Hepatic stellate cell (primary cell): ENCODE measurements at places on chromosomes 1 and 21.

DNA sequence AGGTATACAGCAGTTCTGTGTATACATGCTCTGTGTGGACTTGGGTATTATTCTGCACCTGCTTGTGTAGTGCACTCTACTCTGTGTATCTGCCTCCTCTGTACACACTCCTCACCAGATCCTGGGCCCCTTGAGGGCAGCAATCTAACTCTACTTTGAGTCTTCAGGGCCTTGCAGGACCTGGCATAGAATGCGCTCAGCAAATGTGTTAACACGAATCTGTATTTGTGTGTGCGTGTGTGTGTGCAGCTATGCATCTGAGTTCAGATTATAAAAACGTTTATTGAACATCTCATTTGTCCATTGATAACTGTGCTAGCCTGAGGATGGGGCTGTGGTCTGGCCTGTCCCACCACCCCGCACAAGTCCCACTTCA lies 3.9 kb upstream of the MEF2D start:
- DNase-seq, result no peak

DNA sequence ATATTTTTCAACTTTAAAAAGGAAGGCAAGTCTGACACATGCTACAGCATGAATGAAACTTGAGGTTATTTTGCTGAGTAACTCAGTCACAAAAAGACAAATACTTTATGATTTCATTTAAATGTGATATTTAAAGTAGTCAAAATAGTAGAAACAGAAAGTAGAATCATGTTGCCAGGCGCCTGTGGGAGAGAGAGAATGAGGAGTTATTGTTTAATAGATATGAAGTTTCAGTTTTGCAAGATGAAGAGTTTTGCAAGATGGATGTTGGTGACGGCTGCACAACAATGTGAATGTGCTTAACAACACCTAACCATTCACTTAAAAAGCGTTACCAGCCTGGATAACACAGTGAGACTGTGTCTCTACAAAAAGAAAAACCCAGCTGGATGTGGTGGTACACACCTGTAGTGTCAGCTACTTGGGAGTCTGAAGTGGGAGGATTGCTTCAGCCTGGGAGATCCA lies 20.7 kb upstream of the ATP1A1 start:
- no peak for DNase-seq

DNA sequence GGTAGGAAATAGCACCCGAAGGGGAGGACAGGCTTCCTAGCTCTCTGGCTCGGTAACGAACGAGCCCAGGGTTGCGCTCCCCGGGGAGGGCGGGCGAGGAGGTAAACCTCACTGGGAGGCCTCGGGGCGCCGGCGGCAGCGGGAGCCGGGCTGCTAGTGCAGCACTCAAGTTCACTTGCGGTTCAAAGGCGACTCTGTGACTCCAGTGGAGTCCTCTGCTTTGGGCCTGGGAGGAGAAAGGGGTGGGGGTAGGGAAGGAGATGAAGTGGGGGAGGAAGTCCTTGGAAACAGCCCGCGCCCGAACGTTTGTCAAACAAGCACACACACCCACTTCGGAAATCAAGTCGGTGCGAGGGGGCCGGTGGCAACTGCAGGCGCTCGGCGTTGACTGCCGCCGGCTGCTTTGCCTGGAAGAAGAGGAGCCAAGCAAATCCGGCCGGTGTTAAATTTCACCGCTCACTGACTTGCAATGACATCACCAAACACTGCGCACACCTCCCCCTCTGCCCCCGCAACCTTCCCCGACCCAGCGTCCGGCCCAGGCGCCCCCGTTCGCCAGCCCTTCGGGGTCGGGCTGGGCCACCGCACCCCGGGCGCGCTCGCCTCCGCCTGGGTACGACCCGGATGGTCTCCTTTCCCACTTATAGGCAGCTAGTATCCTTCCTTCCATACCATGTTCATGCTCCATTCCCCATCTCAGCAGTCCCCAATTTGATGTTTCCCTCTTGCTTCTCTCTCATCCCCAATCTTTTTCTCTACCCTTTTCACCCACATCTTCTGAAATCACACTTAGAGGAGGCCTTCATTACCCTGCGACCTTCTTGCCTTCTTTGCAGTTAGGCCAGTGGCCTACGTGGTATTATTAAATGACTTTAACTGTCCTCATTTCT lies at the start of gene COL24A1:
COL24A1 (minus strand) TSS at position 207 of the 890 bp plus-strand sequence. CDS start 376 bp downstream, outside the sequence.
- peak; percentile 41 for DNase-seq

DNA sequence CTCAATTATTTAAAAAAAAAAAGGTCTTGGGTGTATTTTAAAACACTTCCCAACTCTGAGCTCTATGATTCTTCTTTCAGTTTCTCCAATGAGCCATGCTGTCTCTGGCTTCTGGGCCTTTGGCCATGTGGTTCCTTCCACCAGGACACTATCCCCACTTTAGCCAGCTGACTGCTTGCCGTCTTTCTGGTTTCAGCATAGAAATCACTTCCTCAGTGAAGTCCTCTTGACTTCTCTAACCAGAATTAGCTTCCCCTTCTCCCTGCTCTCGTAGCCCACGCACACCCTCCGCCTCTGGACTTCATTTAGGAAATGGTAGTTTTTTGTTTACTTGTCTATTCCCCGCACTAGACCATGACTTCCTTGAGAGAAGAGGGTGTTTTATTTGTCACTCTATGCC lies 1.1 kb upstream of the DIO1 start:
- no peak for DNase-seq

DNA sequence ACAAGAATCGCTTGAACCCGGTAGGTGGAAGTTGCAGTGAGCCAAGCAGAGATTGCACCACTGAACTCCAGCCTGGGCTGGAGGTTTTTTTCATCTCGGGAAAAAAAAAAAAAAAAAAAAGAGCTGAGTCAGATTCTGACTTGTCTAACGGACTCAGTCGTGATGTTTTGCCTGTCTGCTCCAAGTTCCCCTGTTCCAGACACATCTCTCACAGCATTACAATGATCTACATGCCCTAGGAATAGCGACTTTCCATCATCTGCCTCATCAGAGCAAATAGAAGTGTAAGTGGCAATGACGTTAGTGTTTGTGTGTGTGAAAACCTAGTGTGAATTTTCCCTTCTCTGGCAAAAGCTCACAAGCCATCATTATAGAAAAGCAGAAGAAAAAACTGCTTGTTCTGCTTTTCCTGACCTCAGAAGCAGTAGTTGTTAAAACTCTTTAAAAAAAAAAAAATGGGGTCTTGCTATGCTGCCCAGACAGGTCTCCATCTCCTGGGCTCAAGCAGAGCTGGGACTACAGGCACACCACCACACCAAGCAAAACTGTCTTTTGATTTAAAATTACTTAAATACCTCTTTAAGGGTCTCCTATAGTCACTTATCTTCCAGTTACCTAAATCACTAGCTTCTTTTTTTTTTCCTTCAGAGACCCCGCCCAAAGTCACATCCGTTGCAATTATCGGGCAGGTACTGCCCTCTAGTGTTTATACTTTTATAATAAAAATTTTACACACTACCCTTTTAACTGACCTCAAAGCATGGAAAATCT lies 37.3 kb downstream of the PLEKHO1 start:
- DNase-seq, result peak; percentile 42
